ENCODE measurements at places on chromosomes 7 and 10.

GRCh38 chr7:114109721-114110120 lies 190.9 kb upstream of the PPP1R3A start:
- DNase-seq = no peak

DNA sequence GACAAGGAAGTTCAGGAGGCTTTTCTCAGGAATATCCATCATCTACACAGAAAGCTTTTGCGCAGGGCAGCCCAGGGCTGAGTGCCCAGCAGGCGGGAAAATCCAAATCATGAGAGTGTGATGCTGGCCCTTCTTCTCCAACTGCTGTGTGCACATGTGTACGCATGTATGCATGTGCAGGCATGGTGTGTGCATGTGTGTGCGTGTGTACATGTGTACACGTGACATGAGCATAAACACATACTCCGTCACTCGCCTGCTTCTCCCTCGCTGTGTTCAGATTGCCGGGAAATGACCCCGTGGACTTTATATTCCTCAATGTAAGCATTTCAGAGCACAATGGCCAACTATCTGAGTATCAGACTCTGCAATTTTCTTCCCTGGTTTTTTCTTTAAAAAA lies 85.1 kb downstream of the PRPF18 start:
- DNase-seq = no peak

GRCh38 chr7:44819292-44819691 lies 22.8 kb downstream of the PPIA start:
- no peak for DNase-seq

DNA sequence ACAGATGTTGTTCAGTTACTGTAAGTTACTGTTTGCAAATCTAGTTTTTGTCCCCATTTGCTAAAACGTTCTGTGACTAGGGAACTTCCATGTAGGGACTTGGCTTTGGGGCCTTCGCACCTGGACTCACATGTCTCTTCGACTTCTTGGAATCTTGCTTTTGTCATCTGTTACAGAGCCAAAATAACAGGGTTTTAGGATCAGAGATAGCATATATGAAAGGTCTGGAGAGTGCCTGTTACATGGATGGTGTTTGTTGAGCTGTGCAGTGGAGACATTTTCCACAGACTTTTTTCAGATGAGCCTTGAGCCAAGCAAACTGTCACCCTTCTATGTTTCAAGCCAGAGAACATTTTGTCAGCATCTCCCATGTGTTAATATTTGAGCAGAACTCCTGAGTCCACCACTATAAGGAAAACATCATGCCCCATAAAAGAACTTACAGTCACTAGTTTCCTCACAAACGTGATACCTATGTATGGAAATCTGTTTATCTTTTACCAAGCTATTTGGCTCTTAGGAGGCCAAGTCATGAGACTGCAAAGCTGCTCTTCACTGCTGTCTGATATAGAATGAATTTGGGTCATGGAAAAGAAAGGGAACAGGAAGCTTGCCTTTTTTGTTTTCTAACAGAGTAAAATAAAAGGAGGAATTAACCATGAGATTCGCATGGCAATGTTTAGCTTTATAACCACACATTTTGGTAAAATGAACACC lies 818.6 kb upstream of the IGFBP3 start:
- no peak for DNase-seq

DNA sequence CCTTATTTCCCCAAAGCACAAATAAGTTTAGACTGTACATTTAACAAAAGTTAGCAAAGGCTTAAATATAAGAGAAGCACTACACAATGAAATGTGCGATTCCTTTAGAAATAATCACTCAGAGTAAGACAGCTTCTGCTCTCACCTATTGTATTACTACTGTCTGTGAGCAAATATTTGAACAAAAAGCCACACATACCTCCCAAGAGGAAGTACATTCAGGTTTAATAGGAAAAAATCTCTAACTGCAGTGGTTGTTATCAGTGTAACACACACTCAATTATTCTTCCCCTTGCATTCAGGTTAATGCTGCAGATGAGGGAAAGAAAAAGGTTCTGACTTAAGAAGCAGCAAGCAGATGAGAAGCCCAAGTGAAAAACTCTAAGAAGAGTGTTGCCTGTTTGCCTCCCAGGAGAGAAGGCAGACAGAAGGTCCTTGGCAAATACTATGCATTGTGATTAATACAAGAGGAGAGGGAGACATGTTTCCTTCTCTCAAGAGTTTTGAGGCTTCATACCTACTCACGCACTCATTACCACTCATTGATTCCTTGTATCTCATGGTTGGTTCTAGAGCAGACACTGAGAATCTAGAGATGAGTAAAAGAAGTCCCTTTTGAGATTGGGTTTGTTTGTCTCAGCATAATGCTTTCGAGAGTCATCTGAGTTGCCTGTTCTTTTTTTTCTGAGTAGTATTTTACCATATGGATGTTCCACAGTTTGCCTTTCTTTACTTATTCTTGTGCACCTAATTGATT lies 13.6 kb downstream of the GIMAP4 start:
- no peak for DNase-seq

DNA sequence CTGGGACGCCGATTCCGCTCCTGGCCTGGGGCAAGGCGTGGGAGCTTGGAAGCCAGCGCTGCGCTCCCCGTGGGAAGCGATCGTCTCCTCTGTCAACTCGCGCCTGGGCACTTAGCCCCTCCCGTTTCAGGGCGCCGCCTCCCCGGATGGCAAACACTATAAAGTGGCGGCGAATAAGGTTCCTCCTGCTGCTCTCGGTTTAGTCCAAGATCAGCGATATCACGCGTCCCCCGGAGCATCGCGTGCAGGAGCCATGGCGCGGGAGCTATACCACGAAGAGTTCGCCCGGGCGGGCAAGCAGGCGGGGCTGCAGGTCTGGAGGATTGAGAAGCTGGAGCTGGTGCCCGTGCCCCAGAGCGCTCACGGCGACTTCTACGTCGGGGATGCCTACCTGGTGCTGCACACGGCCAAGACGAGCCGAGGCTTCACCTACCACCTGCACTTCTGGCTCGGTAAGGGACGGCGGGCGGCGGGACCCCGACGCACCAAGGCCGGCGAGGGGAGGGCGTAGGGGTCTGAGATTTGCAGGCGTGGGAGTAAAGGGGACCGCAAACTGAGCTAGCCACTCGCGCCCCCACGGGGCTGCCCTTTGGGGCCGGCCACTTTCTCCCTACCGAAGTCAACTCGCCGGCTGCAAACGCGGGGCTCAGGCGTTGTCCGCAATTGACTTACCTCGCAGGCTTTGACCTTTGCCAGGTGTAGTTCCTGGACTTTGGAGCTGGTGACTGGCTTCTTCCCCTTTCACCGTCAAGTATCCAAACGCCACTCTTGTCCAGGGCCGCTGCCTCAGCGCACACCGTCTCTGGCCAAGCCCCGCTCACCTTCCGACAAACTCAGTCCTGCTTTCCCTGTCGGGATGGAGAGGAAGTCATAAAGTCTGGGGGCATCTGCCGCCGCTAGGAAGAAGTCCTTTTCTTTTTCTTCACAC lies at the start of gene SCIN:
Gene SCIN (plus strand): TSS at position 187 of the 928 bp plus-strand sequence. CDS start 67 bp downstream, at position 254.
- DNase-seq = peak; percentile 7

- DNase-seq = no peak
These were observed 97.3 kb upstream of the COL1A2 start for GRCh38 chr7:94297397-94297838.

- DNase-seq = no peak
These were observed 50.8 kb downstream of the VOPP1 start for GRCh38 chr7:55521512-55521911.

- no peak for DNase-seq
These were observed 41.8 kb upstream of the ELN start for GRCh38 chr7:73986158-73986631.

DNA sequence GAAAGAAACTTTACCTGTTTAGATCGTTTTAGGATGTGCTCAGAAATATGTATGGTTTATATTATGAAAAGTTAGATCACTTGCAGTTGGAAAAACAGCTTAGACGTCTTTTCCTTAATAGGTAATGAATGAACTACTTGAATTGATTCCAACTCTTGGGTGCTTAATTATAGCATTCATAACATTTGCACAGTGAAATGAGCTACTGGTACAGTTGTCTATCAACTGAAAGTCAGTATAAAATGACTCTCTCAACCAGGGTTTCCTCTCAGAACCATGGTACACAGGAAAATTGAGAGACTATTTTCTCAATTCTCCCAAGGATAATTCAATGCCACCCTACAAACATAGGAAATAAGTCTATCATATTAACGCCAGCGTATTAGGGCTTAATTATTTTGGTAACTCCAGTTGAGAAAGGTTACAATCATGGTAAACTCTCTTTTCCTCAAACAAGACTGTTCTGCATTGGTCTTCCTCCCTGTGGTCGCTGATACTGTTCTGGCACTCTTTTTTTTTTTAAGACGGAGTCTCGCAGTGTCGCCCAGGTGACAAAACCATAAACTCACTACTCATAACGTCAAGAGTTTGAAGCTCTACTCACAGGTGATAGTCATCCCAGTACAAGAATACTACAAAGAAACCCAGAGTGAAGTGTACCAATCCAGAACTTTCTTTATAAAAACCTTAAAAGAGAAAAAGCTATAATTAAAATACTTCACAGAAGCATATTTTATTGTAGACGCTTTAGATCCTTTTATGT lies 2.0 kb downstream of the ANLN start:
- DNase-seq = peak; percentile 29

- no peak for DNase-seq
These were observed 436.1 kb upstream of the FOXK1 start for GRCh38 chr7:4245866-4246470.

GRCh38 chr7:155286686-155287085 lies 11.0 kb upstream of the INSIG1 start:
- no peak for DNase-seq

- DNase-seq = peak; percentile 62
These were observed 14.7 kb upstream of the NXPH1 start for GRCh38 chr7:8418629-8419245.

DNA sequence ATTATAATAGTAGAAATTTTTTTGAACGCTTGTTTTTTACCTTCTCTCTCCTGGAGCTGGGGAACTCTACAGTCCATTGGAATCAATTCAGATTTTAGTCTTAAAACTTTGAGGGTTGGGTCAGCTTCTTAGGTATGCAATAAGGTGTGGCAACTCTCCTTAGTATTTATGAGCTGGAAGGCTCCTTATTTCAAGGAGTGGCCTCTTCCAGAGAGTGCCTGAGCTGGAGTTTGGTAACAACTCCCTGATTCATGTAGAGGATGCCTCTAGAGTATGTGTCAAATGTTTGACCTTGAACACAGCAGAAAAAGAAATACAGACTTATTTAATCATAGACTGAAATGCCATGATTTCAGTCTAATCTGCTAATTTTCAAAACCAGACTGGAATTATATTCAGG lies 11.1 kb downstream of the CDK14 start:
- no peak for DNase-seq

DNA sequence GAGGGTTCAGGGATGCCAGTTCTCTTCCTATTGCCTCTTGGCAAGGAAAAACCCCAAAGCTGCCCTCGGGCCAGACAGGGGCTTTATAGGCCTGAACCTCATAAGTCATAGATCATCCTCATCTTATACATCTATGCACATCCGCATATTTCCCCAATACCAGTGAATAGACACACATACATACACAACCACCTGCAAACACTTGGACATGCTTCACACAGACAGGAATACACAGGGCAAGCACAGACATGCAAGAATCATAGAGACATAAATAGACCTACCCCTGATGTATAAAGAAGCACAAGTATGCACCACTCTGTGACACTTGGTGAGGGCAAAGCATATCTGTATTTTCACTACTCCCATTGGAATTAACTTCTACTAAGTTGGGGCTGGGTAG lies 30.7 kb downstream of the MBL2 start:
- DNase-seq = no peak

- no peak for DNase-seq
These were observed 227.6 kb upstream of the PLXDC2 start for GRCh38 chr10:19588608-19589007.

DNA sequence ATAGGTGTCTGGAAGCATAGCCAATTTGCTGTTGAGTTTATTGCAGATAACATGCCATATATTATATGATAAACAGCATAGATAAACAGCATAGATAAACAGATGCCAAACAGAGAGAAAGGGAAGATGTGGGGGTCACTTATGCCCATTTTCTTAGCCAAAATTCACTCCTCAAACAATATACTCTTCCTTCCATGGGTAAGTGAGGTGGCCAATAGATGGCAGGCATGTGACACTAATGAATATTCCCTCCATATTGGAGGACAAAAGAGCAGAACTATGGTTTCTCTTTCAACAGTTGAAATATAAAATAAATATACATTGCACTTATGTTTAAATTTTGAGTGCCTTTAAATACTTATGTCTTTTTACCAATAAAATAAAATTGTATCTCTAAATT lies 1212.8 kb downstream of the REEP3 start:
- DNase-seq = no peak

GRCh38 chr7:11341285-11341944 lies 367.7 kb downstream of the PHF14 start:
- DNase-seq = no peak

DNA sequence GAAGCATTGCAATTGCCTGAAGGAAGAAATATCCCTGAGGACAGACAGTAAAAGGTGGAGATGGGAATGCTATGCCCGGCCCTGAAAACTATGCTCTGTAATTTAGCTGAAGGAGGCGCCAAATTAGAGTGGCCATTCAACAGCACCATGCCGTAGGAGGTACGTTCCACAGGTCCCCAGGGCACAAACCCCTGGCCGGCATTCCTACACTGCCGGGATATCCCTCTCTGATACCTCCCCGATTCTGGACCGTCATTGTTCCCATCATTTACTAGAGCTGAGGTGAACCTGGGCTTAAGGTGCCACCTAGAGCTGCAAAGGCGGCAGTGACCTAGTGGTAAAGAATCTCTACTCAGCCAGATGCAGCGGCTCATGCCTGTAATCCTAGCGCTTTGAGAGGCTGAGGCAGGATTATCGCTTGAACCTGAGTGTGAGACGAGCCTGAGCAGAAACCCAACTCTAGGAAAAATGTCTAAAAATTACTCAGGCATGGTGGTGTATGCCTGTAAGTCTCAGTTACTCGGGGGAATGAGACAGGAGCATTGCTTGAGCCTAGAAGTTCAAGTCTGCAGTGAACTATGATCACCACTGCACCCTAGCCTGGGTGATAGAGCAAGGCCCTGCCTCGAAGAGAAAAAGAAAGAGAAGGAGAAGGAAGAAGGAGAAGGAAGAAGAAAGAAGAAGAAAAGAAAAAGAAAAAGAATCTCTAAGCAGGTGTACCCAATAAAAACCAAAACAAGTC lies 53.0 kb upstream of the TNKS2 start:
- DNase-seq = no peak

DNA sequence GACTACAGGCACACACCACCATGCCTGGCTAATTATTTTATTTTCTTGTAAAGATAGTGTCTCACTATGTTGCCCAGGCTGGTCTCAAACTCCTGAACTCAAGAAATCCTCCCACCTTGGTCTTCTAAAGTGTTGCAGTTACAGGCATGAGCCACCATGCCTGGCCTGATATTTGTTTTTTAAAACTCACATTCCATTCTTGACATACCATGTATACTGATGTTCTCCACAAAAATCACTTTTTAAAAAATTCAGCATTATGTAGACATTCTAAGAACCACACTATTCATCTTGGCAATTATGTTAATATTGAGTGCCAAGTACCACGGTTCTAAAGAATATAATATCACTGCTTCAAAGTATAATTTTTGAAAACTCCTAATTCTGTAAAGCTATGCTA lies 43.5 kb downstream of the IDE start:
- DNase-seq = no peak

- no peak for DNase-seq
These were observed 126.0 kb downstream of the NRBF2 start for GRCh38 chr10:63258920-63259678.

- no peak for DNase-seq
These were observed 595 bp upstream of the SUMF2 start for GRCh38 chr7:56063500-56063881.

All from CD4-positive, alpha-beta T cell treated with Interleukin-4 for 4 hours (primary cell).